PC-3 (cell line): ENCODE measurements at places on chromosomes 16 and 17. TPM values are rescaled to one million over a fixed set of nuclear protein-coding genes. Genes with fewer than 3 reads are reported as not detected.

The FOXN1 gene
- total RNA-seq, result not detected in 2 replicates

The TMEM238L gene
- total RNA-seq, result not detected in 2 replicates

The ESRP2 gene
- total RNA-seq, result 46.9 and 48.1 TPM in 2 replicates

The IRX6 gene
- total RNA-seq, result not detected in 2 replicates

The HS3ST4 gene
- not detected in 2 replicates for total RNA-seq

The EVPL gene
- 38.8 and 48.3 TPM in 2 replicates for total RNA-seq

The C1QL1 gene
- 2.8 and 4.1 TPM in 2 replicates for total RNA-seq

The ANKRD13B gene
- 11.2 and 11.5 TPM in 2 replicates for total RNA-seq

The MAF gene
- total RNA-seq, result not detected in 2 replicates

DNA sequence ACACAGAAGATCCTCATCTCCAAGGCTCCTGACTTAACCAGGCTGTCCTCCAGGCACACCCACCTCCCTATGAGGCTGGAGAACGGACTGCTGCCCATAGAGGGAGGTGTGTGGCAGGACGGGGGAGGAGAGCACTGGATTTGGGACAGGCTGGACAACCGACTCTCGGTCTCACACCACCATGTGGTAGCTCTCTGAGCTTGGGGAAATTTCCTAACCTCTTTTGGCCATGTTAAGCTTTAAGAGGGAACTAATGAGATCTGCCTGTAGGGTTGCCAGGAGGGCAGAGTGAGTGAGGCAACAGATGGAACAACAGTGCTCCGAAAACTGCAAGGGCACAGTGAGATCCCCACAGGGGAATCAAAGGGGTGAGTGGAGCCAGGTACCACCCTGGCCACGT lies 32.7 kb downstream of the RHBDL3 start:
- no peak for DNase-seq
- no peak overlapping the region for H3K27ac ChIP-seq
- H3K36me3 ChIP-seq, result no peaks in the 10 kb centered on the region
- H3K4me3 ChIP-seq, result no peak overlapping the region

GRCh38 chr17:50332196-50332595 lies 13.7 kb upstream of the XYLT2 start:
- no peak for DNase-seq
- H3K27me3 ChIP-seq, result no peaks in the 10 kb centered on the region
- H3K27ac ChIP-seq, result no peak overlapping the region
- no peaks in the 10 kb centered on the region for H3K36me3 ChIP-seq

- H3K4me3 ChIP-seq, result no peak overlapping the region
- H3K4me1 ChIP-seq, result no peaks in the 10 kb centered on the region
- no peak overlapping the region for H3K27ac ChIP-seq
- H3K27me3 ChIP-seq, result peaks cover 56% of the 10 kb centered on the region
- no peaks in the 10 kb centered on the region for H3K36me3 ChIP-seq
Observed at GRCh38 chr16:28062847-28063521, 530 bp downstream of the GSG1L start.

DNA sequence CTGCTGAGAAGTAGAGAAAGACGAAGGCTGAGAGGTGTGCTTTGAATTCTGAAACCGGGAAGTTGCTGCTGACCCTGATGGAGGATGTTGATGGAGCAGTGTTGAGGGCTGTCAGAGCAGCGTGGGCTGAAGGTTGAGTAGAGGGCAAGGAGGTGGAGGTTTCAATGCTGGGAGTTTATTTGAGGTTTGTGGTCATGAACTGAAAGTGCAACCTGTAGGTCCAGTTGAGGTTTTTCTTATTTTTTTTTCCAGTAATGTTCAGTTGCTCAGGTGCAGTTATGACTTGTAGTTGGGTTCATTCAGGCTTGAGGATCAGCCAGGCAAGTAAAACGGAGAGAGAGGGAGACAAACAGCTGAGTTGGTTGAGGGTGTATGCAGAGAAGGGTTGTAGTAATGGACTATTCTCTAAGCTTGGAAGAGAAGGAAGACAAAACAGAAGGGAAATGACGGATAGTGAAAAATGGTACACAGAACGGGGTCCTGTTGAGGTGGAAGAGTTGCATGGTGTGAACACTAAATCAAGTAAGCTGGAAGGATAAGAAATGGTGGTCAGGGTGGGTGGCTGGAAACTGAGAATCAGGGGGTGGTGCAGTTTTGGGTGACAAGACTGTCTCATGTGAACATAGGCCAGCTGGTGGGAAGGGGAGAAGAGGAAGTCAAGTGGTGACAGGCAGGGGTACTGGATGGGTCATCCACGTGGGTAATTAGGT lies 8.7 kb upstream of the UBE2G1 start:
- H3K36me3 ChIP-seq, result no peaks in the 10 kb centered on the region
- no peak for DNase-seq
- H3K4me1 ChIP-seq, result 0 out of 2 replicates have a peak, but pooled peaks cover 6% of the 10 kb centered on the region
- H3K27ac ChIP-seq, result no peak overlapping the region

DNA sequence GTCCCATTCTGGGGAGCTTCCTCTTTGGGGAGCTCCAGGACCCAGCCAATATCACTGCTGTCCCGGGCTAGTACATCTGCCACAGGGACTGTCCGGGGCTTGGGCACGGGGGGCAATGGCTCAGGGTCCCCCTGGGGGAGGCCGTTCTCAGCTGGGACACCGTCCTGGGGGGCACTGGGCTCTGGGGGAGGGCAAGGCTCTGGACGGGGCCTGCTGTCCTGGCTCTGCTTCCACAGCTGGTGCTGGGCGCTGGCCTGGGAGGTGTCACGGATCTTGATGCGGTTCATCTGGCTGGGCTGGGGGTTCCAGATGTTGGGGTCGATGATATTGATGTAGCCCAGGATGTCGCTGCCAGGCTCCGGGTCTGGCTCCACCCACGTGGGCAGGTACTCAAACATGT lies 26.1 kb downstream of the SLC5A10 start:
- H3K36me3 ChIP-seq, result no peaks in the 10 kb centered on the region
- H3K27ac ChIP-seq, result no peak overlapping the region
- DNase-seq, result no peak
- H3K4me3 ChIP-seq, result no peak overlapping the region
- peaks cover 17% of the 10 kb centered on the region for H3K4me1 ChIP-seq
- no peaks in the 10 kb centered on the region for H3K27me3 ChIP-seq

DNA sequence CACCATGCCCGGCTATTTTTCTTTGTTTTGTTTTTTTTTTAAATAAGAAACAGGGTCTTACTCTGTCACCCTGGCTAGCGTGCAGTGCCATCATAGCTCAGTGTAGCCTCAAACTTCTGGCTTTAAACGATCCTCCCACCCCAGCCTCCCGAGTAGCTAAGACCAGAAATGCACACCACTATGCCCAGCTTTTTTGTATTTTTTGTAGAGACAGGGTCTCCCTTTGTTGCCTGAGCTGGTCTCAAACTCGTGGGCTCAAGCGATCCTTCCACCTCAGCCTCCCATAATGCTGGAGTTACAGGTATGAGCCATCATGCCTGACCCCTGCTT lies 59.7 kb downstream of the WWP2 start:
- H3K4me3 ChIP-seq, result no peak overlapping the region
- no peak for DNase-seq
- no peaks in the 10 kb centered on the region for H3K36me3 ChIP-seq
- H3K4me1 ChIP-seq, result no peaks in the 10 kb centered on the region

- peaks cover 16% of the 10 kb centered on the region for H3K4me1 ChIP-seq
- H3K36me3 ChIP-seq, result peaks cover 4% of the 10 kb centered on the region; the same call in 1 of the 2 replicates
- no peak overlapping the region for H3K4me3 ChIP-seq
- H3K27me3 ChIP-seq, result no peaks in the 10 kb centered on the region
Observed at GRCh38 chr16:89863741-89864526, 9.5 kb upstream of the TCF25 start.

- H3K36me3 ChIP-seq, result no peaks in the 10 kb centered on the region
- no peak overlapping the region for H3K27ac ChIP-seq
- no peaks in the 10 kb centered on the region for H3K27me3 ChIP-seq
- no peak for DNase-seq
Observed at GRCh38 chr16:47316442-47317015, 144.3 kb downstream of the ITFG1 start.

DNA sequence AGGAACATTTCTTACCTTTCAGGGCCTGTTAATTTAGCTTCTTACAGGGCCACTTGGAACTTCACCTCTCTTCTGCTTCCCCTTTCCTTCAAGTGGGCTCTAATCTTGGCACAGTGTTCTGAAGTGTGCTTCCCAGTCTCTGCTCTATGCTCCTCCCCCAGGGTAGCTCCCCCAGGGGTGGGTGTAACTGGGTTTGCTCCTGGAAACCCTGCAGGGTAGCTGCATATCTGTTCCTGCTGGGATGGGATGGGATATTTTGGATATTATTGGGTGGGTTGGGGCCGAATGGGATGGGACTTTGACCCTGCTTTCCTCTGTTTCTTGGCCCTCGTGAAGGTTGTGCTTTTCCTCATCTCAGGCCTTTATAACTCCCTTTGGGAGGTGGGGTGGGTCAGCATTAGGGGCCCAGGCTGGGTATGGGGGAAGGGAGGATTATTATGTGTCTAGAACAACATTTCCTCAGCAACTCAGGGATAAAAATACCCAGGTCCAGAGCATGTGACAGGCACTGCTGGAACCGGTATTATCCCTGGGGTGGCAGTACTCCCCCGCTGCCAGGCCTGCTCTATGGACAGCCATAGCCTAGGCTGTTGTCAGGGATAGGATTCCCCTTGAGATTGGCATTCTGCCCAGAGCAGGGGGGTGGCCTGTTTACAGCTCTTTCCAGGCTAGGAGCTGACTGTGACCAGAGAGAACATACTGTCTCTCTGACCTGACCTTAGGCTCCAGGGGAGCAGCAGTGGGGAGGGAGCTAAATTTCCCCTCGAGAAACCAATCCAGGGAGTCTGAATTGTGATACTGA lies 5.0 kb downstream of the NFE2L1 start:
- peak overlapping the region; percentile 9; the same call in 1 of the 2 replicates for H3K4me3 ChIP-seq
- DNase-seq, result no peak
- no peaks in the 10 kb centered on the region for H3K27me3 ChIP-seq
- no peak overlapping the region for H3K27ac ChIP-seq
- H3K36me3 ChIP-seq, result peaks cover 56% of the 10 kb centered on the region
- peaks cover 41% of the 10 kb centered on the region for H3K4me1 ChIP-seq

- no peak for DNase-seq
- no peak overlapping the region for H3K4me3 ChIP-seq
- no peaks in the 10 kb centered on the region for H3K27me3 ChIP-seq
- no peaks in the 10 kb centered on the region for H3K36me3 ChIP-seq
Observed at GRCh38 chr16:74186561-74186971, 110.0 kb upstream of the PSMD7 start.

DNA sequence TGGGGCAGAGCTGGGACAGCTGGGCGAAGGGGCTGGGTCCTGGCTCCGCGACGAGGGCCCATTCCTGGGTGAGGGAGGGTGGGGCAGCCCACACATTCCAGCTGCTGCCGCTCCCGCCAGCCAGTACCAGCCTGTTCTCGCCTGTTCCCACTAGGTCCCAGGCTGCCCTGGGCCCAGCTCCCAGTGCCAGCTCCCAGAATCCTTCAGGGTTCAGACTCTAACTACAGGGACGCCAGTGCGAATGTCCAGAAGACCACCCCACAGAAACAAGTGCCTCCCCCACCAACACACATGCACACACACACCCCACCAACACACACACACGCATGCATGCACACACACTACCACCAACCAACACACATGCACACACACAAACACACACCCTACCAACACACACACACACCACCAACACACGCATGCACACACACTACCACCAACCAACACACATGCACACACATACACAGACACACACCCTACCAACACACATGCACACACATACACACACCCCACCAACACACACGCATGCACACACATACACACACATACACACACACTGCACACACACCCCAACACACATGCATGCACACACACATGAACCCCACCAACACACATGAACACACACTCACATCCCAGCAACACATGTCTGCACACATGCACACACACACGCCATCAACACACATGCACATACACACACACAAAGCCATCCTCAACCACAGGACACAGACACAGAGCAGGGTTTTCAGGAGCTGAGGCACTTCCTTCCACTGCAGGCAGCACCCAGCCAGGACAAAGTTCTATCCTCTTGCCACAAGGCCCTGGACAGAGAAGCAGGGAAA lies 27.5 kb upstream of the KRT17 start:
- no peak overlapping the region for H3K27ac ChIP-seq
- no peak for DNase-seq
- no peak overlapping the region for H3K4me3 ChIP-seq
- no peaks in the 10 kb centered on the region for H3K36me3 ChIP-seq

- DNase-seq, result no peak
- no peak overlapping the region for H3K27ac ChIP-seq
- H3K36me3 ChIP-seq, result no peaks in the 10 kb centered on the region
Observed at GRCh38 chr16:59997706-59998105, 1263.6 kb upstream of the GOT2 start.

DNA sequence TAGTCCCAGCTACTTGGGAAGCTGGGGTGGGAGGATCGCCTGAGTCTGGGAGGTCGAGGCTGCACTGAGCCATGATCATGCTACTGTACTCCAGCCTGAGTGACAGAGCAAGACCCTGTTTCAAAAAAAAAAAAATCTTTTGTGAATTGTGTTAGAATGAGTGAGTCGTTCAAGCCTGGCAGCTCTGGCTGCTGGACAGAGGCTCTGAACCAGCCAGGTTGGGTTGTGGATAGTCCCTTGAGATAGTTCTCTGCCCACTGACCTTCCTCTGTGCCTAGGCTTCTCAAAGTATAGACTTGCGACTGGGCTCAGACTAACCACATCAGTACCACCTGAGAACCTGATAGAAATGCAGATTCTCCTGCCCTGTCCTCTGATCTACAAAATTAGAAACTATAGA lies 2.2 kb upstream of the KSR1 start:
- H3K36me3 ChIP-seq, result no peaks in the 10 kb centered on the region
- no peak overlapping the region for H3K4me3 ChIP-seq
- 0 out of 2 replicates have a peak, but pooled peaks cover 6% of the 10 kb centered on the region for H3K4me1 ChIP-seq
- DNase-seq, result no peak

GRCh38 chr17:4953451-4953961 lies 2.6 kb downstream of the ENO3 start:
- H3K4me3 ChIP-seq, result no peak overlapping the region
- H3K27ac ChIP-seq, result no peak overlapping the region
- no peaks in the 10 kb centered on the region for H3K27me3 ChIP-seq
- H3K4me1 ChIP-seq, result peaks cover 9% of the 10 kb centered on the region
- no peaks in the 10 kb centered on the region for H3K36me3 ChIP-seq

DNA sequence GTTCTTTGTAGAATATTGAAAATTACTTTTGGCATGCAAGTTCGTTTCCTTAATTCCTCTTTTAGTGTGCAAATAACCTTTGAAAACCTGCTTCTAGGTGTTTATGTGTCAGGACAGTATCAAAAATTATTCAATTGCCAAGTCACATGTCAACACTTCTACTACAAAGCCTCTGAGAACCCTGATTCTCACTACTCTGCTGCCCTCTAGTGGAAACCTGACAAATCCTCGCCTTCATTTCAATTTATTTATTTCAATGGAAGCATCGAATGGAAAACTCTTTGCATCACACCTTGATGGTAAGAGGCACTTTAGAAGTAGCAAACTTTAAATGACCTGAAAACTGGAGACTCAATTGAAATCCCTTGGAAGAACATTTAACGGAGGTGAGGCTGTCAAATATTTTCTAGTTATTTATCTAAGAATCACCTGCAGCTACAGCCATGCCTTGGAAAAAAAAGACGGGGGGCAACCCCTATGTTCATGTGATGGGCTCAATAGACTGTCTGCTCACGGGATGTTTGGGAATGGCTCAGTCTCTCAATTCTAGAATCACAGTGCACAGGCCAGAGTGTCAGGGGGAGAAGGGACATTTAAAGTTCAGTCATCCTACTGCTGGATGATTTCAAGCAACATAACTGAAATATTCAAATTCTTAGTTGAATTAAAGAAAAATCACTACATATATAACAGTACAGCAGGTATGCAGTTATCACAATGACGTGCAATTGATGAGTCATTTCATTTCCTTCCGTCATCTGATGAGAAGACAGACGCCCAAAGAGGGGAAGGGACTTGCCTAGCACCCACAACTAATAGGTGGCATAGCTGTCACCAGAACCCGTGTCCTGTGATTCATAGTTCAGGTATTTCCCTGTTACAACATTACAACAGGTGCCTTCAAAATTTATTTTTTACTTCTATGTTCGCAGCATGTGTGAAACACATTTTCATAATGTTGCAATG lies 563.9 kb downstream of the TOX3 start:
- peak; percentile 66 for DNase-seq
- H3K27me3 ChIP-seq, result no peaks in the 10 kb centered on the region
- H3K4me1 ChIP-seq, result no peaks in the 10 kb centered on the region
- H3K4me3 ChIP-seq, result no peak overlapping the region
- H3K36me3 ChIP-seq, result no peaks in the 10 kb centered on the region
